ENCODE measurements at places on chromosomes 16 and 17.

DNA sequence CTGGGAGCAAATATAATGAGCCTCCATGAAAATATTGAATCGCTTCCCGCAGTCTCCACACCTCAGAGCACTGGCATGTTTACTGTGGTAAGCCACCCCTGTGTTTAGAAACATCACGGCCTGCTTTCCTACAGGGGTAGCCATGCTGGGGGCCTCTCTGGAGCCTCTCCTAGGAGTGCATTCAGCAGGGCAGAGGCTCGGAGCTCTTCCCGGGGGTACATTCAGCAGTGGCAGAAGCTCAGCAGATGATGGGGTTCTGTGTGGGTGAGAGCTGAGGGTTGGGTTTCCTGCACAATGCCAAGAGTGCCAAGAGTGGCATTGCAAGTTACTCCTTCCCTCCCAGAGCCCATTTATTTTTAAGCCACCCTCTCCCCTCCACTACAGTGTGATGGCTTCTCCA, 386.6 kb downstream of the SEC14L1 start:
- DNase-seq = no peak

GRCh38 chr17:32807577-32807976, 69.3 kb downstream of the MYO1D start:
- no peak for DNase-seq

GRCh38 chr17:79699386-79700036, 31.2 kb upstream of the ENPP7 start:
- no peak for DNase-seq

DNA sequence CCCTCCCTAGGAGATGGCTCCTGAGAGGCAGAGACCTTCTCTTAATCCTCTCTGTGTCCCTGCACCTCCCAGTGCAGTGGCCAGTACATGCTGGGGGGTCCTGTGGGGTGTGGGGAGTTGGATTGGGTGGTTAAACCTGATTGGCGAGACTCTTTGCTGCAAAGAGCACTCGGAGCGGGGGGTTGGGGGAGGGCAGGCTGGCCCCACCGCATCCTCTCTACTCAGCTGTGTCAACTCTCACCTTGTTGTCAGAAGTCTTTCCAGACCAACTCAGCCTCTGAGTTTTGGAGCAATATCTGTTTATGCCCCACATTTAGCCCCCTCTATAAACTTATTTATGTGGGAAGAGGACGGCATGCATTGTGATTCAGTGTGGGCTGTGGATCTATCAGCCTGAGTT, 40.0 kb downstream of the SMARCE1 start:
- DNase-seq = no peak

GRCh38 chr16:77853161-77853560, 64.8 kb downstream of the VAT1L start:
- no peak for DNase-seq

- no peak for DNase-seq
Observed at GRCh38 chr16:84795329-84796053, 24.3 kb upstream of the CRISPLD2 start.

GRCh38 chr16:85491798-85492294, 121.3 kb upstream of the GSE1 start:
- DNase-seq = peak; percentile 65

GRCh38 chr17:488993-489757, 136.6 kb upstream of the RPH3AL start:
- no peak for DNase-seq

- peak; percentile 93 for DNase-seq
Observed at GRCh38 chr17:82528484-82529265, 9.1 kb downstream of the FOXK2 start.

DNA sequence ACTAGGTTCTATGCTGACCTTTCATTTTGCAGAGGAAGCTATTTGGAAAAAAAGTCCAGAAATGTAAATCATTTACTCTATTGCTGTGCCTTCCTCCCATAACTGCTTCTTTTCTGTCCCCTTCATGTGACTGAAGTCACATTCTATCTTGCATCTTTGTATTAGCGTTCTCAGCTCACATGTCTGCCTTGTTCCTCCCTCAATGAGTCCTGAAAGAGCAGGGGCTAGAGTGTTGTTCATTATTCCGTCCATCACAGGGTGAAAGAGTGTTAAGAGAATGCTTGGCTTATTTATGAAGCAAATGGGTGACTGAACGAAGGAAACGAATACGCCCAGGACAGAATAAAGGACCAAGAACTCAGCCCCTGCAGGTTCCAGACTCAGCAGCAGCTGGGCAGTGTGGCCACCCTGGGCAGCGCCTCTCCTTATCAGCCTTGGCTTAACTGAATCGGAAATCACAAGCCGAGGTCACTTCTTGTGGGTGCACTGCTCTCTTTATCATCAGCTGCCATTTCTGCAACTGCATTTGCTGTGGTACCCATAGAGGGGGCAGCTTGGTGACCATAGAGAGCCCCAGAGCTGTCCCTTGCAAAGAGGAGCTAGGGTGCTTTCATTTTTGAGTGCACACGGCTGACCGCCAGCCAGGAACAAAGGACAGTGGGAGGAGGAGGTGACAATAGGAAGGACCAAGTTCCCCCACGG, 1.8 kb upstream of the PIK3R6 start:
- no peak for DNase-seq

DNA sequence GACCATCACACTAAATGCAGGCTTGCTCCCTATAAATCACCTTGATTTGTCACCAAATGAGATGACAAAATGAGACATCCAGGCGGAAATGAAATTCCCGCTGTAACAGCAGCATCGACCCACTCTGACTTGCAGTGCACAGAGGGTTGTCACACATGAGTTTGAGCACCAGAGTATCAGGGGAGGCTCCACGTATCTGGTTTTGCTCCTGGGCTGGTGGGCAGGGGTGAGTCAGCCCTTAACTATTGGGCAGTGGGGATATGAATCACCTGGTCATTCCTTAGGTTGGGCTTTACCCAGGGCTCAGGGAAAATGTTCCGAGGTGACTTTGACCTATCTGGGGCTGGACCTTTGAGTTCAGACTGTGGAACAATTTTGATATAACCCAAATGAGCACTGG, 245.2 kb upstream of the CCL2 start:
- DNase-seq = no peak

- no peak for DNase-seq
Observed at GRCh38 chr16:51243936-51244436, 92.9 kb upstream of the SALL1 start.

DNA sequence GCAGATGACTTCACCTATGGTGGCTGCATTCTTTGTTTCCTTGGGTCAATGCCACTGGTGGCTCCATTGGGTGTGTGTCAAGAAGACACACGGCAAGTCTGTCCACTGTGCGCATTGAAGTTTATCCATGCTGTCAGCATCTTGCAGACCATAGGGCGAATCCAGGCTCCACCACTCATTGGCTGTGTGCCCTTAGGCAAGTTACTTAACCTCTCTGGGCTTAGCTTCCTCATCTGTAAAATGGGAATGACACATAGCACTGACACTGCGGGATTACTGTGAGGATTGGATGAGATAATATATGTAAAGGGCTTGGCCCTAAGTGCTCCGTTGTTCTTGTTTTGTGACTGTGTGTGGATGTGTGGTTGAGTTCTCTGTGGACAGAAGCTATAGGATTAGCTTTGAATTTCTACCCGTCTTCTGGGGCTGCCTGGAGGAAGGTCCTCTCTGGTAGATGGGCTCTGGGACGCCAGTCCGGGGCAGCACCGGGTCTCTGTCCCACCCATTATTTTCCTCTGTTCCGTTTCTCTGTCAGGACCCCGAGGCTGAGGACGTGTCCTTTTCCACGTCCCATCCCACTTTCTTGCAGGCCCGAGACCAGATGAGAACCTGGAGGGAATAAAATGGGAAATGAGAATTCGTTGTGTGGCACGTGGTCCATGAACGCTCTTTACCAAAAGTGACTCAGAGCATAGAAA, 178.4 kb downstream of the IRF8 start:
- no peak for DNase-seq

DNA sequence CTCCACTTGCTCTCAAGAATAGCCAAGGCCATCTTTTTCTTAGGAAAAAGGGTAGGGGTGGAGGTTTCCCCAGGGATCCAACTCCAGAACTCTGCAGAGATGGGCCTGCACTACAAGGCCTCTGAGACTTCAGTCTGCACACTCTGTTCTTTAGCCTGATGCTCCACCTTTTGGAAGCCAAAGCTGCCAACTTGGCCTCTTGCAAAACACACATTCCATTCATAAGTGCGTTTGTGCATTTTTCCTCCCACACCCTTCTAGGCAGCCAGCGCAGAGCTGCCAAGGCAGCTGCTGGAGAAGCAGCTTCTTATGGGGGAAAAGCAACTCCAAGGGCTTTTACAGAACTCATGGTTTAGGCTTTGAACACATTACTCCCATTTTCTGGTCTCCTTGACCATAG, 45.3 kb downstream of the REXO5 start:
- DNase-seq = peak; percentile 81

DNA sequence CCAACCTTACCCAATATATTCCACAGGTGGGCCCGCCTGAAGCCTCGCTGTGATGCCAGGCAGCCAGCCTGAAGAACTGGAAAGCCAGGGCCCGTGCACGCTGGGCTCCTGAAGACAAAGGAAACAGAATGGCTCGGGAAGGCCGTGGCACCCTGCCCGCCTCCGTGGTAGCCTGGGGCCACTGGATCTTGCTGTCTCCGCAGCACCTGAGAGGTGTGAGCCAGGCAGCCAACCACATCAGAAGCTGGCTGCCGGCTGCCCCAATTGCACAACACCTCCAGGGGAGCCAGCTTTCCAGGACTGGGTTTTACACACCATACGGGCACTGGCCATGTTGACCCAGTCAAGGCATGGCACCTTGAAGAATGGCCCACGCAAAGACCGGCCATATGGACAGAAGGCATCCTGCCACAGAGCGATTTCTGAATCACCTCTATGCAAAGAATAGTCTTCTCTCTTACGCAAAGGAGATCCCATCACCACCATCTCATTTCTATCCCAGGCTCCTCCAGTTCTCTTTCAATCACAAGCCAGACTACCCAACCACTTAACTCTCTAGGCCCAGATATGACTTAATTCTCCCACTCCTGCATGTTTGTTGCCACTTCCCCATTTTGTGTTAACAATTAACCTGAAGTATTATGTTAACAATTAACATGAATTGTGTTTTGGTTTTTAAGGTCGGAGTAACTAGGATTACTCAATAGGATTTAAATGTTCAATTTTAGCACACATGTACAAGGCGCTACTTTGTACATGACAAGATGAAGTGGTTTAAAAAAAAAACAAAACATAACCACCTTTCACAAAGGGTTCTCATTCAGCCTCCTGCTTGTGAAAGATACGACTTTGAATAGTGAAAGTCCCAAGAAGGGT, 32.1 kb downstream of the ZFHX3 start:
- peak; percentile 15 for DNase-seq

GRCh38 chr17:80720610-80721577, 176.3 kb downstream of the RPTOR start:
- DNase-seq = peak; percentile 97

GRCh38 chr16:86777381-86777946, 199.1 kb downstream of the FOXL1 start:
- no peak for DNase-seq

DNA sequence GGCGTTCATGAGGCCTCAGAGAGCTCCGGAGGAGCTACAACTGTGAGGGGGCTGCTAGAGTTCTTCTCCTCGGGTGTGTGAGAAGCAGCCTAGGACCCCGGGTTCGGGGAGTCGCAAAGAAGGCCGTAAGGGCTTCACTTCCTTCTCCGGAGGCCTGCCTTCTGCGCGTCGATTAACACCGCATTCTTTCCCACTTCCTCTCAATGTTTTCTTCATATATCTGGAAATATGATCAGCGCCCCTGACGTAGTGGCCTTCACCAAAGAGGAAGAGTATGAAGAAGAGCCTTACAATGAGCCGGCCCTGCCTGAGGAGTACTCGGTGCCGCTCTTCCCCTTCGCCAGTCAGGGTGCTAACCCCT, 449 bp downstream of the SMCR8 start:
- no peak for DNase-seq

DNA sequence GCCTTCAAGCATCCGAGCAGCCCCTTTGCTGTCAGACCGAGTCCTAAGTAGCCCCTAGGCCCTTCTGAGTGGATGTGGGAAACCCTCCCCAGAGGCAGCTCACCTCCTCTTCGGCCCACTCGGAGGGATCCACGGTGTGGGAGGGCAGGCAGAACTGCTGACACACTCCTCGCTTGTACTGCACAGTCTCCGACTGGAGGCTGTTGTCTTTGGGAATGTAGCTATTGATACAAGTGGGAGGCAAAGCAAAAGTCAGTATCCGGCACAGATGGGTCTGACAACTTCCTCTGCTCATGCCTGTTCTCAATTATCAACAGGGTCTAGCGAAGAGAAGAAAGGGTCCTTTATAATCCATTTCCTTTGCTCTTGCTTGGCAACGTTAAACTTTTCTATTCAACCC, 25.9 kb upstream of the FOXJ1 start:
- no peak for DNase-seq

DNA sequence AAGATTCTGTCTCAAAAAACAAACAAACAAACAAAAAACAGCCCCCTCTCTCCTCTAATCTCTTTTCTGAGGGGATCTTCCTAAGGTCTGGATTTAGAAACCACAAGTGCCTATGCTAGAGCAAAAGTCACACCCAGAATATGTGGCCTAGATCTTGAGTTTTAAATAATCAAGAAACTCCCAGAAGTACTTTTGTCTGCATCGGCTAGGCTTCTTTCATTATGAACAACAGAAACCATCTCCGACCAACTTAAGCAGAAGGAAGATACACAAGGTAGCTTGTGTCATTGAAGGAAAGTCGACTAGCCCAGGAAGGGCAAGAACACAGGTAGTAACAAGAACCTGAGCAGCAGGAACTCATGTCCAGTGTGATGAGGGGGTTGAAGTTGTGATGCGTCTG, 73.9 kb upstream of the KIFC3 start:
- no peak for DNase-seq

- DNase-seq = no peak
Observed at GRCh38 chr16:31712064-31712540, 161.5 kb upstream of the ZNF267 start.

DNA sequence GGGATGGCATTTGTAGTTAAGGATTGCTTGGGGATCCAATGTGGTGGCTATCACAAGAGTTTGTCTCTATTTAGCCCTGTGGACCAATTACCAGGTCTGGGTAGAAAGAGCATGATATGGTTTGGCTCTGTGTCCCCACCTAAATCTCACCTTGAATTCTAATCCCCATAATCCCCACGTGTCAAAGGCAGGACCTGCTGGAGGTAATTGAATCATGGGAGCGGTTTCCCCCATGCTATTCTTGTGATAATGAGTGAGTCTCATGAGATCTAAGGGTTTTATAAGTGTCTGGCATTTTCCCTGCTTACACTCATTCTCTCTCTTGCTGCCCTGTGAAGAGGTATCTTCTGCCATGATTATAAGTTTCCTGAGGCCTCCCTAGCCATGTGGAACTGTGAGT, 86.4 kb upstream of the HS3ST4 start:
- no peak for DNase-seq

- peak; percentile 75 for DNase-seq
Observed at GRCh38 chr17:62751060-62751691, 56.9 kb downstream of the MARCHF10 start.

GRCh38 chr16:9138021-9138680, 46.7 kb downstream of the HAPSTR1 start:
- DNase-seq = no peak

All from PC-3 (cell line).